RPMI7951 (cell line): ENCODE measurements at places on chromosomes 2 and 18. TPM values are rescaled to one million over a fixed set of nuclear protein-coding genes. Genes with fewer than 3 reads are reported as not detected.

The DSC1 gene
- total RNA-seq: not detected in 2 replicates

The CDK5R2 gene
- total RNA-seq: 0.12 and 0.20 TPM in 2 replicates

DNA sequence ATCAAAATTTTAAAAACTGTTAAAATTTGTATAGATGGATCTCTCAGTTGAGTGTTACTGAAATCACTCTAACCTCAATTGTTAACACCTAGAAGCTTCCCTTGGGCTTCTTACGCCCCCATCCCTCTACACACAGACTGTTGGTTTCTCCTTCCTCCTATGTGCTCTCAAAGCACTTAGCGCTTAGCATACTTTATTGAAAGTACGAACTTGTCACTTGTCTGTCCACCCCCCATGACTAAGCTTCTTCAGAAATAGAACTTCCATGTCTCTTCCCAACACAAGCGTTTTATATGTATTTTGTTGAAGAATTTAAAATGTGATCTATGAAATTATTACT is 441 bp downstream of the MPHOSPH10 start:
- DNase-seq: peak; percentile 10

The SP110 gene
- 13.5 and 19.7 TPM in 2 replicates for total RNA-seq

- DNase-seq: no peak
Measured at GRCh38 chr18:63241760-63242159, 77.8 kb downstream of the BCL2 start.

GRCh38 chr2:184598316-184599053 is at the start of gene ZNF804A:
ZNF804A (plus strand) TSS chr2:184598529; CDS start chr2:184598960, 431 bp downstream.
- DNase-seq: peak; percentile 35

DNA sequence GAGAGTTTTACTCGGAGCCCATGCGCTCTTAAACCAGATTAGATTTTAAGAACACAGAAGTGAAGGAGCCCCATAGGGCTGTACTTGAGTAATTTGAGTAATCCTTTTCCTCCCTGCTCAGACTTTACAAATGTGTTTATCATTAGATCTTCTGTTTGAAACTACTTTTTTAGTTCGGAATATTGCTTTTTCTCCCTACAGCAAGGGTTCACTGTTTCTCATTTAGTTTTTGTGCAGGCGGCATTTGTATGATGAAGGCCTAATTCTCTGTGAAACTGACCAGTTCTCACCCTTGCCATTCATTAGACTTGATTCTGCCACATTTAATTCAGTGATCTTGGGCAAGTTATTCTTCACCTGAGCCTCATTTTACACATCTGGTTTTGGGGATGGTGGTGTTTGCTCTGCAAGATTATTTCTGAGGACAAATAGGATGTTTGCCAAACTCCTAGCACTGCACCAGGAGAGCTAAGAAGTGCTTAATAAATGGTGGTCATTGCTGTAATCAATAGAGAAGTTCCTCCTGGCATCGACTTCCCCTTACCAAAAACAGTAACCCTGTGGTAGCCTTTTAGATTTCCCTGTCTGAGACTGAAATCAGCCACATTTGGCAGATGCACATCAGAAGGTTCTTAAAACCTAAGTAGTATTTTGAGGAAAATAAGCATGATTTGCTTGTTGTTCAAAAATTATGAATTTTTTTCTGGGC is 2.2 kb downstream of the B3GNT2 start:
- no peak for DNase-seq

The SRBD1 gene
- total RNA-seq: 13.4 and 19.7 TPM in 2 replicates

GRCh38 chr2:111119822-111120252 is 877 bp upstream of the BCL2L11 start:
- no peak for DNase-seq

The AQP12B gene
- total RNA-seq: not detected in 2 replicates
